Urinary bladder (tissue), 4 donors: ENCODE measurements at places on chromosomes 12 and 14.

GRCh38 chr14:69921052-69921451 is 41.8 kb downstream of the SMOC1 start:
- no peak for DNase-seq

- no peak for DNase-seq
These were observed 9.3 kb downstream of the ZNF410 start for GRCh38 chr14:73895939-73896338.

GRCh38 chr12:48972952-48973483 is 1.5 kb upstream of the WNT10B start:
- DNase-seq, result no peak

- no peak for DNase-seq
These were observed 47.9 kb downstream of the SYNE3 start for GRCh38 chr14:95468448-95469133.

DNA sequence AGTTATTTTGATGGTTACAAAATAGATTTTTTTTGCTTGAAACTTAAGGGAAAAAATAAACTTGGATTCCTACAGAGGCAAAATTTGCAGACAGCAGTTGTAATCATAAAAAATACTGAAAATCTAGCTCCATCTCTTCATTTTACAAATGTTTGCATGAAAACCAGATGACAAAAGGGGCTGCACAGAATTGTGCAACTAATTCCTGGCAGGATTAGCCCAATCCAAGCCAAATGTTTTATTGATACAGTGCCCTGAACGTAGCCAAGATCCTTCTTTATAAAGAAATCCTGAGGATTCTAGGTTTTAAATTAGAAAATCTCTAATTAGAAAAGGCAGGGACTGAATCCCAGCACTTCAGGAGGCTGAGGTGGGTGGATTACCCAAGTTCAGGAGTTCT is 356.4 kb upstream of the SEL1L start:
- DNase-seq, result no peak

DNA sequence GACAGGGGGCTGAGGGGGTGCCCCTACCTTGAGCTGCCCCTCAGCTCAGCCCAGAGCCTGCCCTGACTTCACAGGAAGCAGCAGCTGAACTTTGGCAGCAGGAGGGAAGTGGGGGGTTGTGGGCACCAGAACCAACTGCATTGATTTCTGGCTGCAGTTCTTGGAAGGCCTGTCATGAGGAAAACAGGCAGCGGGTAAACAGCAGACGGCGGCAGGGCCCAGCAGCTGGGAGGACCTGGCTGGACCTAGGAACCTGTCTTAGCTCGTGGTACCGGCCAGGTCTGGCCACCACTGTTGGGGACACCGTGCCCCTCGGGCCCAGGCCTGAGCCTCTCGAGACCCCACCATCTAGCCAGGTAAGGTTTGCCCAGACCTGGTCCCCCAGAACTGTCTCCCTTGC is 154.2 kb upstream of the MYL2 start:
- no peak for DNase-seq

- DNase-seq, result no peak
These were observed 217.1 kb downstream of the EXOC5 start for GRCh38 chr14:57051633-57052032.

DNA sequence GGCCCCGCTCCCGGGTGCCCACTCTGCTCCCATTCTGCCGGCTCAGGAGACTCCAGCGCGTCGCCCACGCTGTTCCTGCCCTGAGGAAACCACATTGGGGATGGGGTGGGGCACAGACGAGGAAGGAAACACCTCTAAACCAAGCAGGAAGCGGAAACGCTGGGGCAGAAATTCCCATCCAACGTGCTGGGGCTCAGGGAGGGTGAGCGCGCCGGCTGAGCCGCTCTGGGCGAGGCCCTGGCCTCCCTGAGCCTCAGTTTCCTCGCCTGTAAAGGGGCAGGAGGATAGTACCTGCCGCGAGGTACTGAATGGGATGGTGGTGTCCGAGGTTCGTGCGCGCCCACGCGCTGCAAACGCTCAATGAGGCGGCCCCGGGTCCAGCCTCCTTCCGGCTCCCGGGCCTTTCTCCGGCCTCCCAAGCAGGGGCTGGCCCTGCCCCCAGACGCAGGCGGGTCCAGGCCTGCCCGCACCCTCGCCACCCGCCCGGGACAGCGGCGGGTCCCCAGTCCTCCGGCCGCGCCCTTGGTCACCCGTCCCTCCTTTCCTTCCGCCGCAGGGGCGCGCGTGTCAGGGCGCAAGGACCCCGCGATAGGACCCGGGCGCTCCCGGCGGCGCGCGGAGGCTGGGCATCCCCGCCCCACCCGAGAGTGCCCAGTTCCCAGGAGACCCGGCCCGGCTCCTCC is 673 bp downstream of the BEGAIN start:
- no peak for DNase-seq
